ENCODE measurements at places on chromosomes 6 and 20. TPM values are rescaled to one million over a fixed set of nuclear protein-coding genes. Genes with fewer than 3 reads are reported as not detected.

- no peak for DNase-seq
Observed at GRCh38 chr6:108650781-108651180, 90.1 kb downstream of the FOXO3 start.

DNA sequence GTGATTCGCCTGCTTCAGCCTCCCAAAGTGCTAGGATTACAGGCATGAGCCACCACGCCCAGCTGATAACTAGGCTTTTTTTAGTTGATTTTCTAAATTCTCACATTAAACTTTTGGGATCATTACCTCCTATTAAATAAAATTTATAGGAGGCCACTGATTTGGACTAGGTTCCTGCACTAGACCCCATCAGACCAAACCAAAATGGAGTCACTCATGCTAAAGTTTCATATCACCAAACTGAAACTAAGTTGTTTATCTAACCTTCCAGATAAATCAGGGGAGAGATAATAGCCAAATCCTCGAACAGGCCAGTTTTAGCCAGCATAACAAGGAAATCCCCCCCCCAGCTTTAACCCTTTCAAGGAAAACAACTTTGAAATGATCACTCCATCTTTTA, 98.4 kb upstream of the SLC22A16 start:
- no peak for DNase-seq

GRCh38 chr20:41716436-41716835, 98.3 kb upstream of the CHD6 start:
- no peak for DNase-seq

DNA sequence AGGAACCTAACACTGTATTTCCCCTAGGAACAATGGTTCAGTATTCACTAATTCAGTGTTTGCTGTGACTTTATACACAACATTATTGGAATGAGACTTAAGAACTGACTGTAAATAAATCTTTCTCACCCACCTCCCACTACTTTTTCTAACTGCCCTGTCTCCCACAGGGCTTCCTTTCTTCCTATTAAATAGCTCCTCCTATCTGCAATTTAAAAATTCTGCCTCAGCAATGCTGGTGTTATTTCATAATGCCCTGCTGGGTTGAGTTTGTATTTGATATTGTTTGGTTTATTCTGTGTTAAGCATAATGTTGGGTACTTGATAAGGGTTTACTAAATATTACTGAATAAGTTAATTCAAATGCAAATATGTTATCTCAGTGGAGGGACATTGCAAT, 573.1 kb upstream of the RNF217 start:
- no peak for DNase-seq

DNA sequence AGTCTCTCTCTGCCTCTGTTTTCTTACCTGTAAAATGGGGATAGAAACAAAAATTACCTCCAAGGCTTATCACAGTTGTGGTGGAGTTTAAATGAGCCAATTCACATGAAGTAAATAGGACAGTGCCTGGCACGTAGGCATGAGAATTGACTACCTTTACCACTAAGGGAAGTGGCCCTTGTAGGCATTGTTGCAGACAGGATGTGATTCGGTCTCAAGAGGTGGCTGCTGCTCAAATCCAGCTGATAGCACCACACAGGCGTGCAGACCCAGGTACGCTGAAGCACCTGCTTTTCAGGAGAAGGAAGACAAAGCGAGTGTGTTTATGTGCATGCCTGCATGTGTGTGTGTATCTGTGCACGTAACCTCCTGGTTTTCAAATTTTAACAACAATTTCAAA, 108.6 kb downstream of the EYA2 start:
- no peak for DNase-seq

DNA sequence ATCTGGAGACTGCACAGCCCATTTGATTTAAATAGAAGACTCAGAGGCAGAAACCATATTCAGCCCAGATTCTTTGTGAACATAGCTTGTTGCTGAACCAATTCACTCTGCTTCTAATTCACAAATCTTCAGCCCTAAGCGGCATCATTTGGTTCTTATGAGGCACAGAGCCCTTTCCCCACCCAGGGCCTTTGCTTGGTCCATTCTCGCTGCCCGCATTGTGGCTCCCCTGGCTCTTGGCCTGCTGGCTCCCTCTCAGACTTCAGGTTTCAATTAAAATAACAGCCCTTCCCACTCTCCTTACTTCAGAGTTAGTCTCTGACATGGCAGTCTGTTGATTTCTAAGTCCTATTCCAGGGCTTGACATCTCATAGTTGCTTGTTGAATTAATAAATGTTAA, 9.4 kb upstream of the TMEM14A start:
- DNase-seq = no peak

DNA sequence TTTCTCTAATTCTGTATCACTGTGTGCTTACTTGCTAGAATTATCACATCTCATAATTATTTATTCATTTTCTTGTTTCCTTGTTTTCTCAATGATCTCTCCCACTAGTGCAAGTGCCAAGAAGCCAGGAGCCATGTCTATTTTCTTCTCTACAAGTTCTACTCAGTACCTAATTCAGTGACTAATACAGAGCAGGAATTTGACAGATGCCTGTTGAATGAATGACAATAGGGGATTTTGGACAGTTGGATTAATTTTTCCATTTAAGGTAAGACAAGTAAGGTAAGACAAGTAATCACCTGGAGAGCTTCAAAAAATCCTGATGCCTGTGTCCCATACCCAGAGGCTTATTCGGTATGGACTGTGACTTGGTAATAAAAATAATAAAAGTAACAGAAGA, 81.0 kb downstream of the EDN1 start:
- DNase-seq = no peak

- DNase-seq = no peak
Observed at GRCh38 chr6:129402244-129402643, 307.7 kb downstream of the ARHGAP18 start.

DNA sequence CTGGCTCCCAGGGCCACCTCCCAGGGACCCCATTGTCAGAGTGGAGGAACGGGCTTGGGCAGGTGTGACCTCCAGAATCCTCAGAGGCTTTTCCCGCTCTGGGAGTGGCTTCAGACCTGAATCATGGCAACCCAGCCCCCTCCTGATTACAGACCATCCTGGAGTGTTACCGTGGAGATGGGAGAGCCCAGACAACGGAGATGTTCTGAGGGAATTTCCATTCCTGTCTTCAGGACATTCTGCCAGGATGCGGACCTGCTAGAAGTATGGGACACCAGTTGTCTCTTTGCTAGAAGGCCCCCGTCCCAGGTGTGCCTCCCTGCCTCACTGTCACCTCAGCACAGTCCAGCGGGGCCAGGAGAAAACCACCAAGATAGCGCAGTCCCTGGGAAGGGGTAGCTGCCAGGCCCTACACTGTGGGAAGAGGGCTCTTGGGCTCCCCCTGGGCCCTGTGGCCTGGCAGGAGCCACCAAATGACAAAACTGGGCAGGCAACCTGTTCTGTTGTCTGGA, 109.9 kb downstream of the PSMB1 start:
- DNase-seq = no peak

- no peak for DNase-seq
Observed at GRCh38 chr6:150633486-150633834, 33.8 kb downstream of the PLEKHG1 start.

DNA sequence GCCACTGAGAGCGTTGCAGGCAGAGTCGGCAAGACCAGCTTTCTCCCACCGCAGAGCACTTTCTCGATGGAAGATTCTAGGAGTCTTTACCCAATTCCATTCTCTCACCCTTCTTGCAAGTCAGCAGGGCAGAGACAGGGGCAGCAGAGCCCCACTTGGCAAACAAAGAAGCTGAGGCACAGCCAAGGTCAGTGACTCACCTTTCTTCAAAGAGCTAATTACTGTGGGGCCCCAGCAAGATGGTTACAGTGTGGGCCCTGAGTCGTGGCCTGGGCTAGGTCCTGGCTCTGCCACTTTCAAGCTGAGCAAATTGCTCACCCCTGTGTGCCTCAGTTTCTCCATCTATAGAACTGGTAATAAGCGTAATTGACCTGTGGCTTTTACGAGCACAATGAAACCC, 277.0 kb downstream of the PREX1 start:
- DNase-seq = no peak

DNA sequence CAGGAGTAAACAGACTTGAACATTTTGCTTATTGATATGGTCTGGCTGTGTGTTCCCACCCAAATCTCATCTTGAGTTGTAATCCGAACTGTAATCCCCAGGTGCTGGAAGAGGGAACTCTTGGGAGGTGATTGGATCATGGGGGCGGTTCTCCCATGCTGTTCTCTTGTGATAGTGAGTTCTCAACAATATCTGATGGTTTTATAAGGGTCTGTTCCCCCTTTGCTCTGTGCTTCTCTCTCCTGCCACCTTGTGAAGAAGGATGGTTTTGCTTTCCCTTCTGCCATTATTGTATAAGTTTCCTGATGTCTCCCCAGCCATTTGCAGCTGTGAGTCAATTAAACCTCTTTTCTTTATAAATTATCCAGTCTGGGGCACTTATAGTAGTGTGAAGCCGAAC, 40.0 kb downstream of the MYLIP start:
- DNase-seq = no peak

DNA sequence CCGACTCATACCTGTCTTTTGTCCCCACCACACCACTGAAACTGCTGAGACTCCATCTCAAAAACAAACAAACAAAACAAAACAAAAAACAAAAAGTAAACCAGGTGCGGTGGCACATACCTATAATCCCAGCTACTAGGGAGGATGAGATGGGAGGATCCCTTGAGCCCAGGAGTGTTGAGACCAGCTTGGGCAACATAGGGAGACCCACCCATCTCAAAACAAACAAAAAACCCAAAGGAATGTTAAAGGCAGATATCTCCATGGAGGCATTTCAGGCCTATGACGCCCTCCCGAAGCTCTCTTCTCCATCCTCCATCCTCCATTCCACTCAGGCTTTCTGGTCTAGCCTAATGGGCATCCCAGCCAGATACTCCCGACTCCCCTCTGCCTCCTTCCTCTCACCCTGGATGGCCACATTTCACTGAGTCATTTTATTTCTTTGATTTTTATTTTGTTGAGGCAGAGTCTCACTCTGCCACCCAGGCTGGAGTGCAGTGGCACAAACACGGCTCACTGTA, 3.2 kb upstream of the SLC4A11 start:
- DNase-seq = no peak

GRCh38 chr20:58835231-58835630, 15.5 kb downstream of the GNAS-AS1 start:
- DNase-seq = no peak

GRCh38 chr20:44187054-44187771, at the start of gene JPH2:
Gene JPH2, minus strand, starts transcription at chr20:44187188. Its CDS starts 483 bp downstream, at chr20:44186705.
- peak; percentile 15 for DNase-seq

- peak; percentile 65 for DNase-seq
Observed at GRCh38 chr20:32743237-32744112, at the start of gene COMMD7. Gene COMMD7, minus strand, starts transcription at chr20:32743467. Its CDS starts 76 bp downstream, at chr20:32743391.

DNA sequence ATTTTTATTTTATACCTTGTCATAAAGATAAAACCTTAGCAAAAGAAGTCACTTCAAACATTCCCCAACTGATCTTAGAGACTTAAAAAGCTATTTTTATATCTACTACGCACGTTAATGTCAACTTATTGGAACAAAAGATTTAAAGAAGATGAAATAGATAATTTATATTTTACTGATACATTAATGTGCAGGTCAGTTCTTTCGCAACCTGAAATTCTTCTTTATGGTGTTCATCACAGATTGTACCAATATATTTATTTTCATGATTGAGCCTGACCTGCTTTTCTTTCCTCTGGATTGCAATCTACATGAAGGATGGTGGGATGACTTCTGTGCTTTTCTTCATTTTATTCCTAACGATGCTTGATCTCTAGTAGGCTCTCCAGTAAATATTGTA, 596.3 kb downstream of the PHF3 start:
- DNase-seq = no peak

DNA sequence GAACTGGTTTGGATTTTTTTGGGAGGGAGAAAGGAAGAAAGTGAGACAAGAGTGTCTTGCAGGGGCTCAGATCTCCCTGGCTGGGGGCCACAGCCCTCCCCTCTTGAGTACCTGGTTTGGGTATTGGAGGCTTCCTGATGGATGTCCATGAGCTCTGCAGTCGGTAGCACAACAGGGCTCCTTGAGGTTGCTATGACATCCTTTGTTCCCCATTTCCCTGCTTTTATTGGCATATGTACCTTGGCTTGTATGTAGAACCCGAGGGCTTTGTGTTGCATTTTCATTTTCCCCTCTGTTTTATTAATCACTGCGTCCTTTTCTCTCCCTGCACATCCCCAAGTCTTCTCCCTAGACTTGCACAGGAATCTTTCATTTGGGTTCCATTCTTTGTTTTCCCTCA, 355.5 kb upstream of the TSHZ2 start:
- DNase-seq = no peak

GRCh38 chr6:24960991-24961475, 25.3 kb upstream of the RIPOR2 start:
- DNase-seq = no peak

DNA sequence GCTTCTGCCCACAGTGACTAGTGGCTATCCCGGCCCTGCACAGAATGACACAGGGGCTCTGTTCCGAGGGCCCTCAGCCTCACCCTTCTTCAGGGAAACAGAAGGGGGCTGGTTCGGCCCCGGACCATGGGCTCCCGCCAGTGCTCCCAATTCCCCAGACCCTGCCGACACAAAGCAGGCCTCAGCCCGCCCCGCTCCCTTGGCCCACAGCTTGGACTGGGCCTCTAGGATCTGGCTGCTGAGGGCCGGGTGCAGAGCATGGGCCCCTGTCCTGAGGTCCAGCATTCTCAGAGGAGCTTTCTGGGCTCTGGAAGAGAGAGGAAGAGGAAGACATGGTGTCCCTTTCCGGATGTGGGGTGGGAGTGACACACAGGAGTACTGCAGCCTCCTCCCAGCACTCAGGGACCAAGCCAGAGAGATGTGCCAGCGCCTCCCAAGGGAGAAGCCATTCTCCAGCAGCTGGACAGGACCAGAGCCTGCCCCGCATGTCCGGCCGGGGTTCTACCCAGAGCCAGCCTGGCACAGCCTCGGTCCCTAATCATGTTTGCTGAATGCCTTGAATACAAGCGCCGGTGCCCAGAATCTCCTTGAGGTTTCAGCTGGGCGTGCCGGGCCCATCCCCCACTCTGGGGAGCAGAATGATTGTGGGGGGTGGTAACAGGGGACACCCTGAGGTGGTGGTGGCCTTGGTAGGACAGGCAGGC, 23.9 kb downstream of the C20orf203 start:
- DNase-seq = no peak

DNA sequence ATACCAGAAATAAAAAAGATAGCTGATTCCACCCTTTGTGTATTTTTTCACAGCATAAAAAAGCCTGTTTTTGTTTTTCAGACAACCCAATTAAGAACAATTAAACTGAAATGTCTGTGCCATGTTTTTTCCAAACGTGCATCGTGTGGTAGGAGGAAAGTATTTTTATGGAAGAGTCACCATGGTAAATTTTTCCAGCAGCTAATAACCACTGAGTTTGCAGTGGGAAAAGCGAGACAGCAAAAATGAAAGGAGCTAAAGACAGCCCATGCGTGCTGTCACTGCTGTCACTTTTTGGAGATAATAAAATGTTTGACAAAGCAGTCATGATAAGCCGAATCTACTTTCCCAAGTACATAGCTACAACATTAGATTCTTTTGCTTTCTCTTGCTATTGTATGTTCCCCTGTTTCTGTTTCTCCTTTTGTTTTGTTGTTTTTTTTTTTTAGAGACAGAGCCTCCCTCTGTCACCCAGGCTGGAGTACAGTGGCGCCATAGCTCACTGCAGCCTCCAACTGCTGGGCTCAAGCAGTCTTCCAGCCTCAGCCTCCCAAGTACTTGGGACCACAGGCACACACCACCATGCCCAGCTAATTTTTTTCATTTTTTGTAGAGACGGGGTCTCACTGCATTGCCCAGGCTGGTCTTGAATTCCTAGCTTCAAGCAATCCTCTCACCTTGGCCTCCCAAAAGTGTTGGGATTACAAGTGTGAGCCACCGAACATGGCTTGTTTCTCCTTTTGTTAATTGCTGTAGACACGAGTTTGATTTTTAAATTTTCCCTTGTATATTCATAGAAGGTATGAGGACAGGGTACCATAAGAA, 261.3 kb downstream of the TMEM242 start:
- DNase-seq = no peak

RCAN2 gene
- 5.3 TPM for total RNA-seq

CYP39A1 gene
- total RNA-seq = 6.0 TPM

OPN5 gene
- not detected for total RNA-seq

BTN3A1 gene
- total RNA-seq = 11.4 TPM

Measured in body of pancreas (tissue), 4 donors.